Liver (tissue), 10 donors: ENCODE measurements at places on chromosomes 16 and 17. TPM values are rescaled to one million over a fixed set of nuclear protein-coding genes. Genes with fewer than 3 reads are reported as not detected.

TP53TG3F gene
- not detected for total RNA-seq

CLEC19A gene
- not detected for total RNA-seq

OR1F1 gene
- total RNA-seq: not detected

USB1 gene
- 8.9 TPM for total RNA-seq

ATP2C2 gene
- 0.17 TPM for total RNA-seq

CSH1 gene
- total RNA-seq: not detected

DOC2A gene
- 0.17 TPM for total RNA-seq

RPH3AL gene
- 8.5 TPM for total RNA-seq

AGRP gene
- total RNA-seq: not detected

KAT8 gene
- 20.9 TPM for total RNA-seq

NHLRC4 gene
- total RNA-seq: 0.25 TPM

CCR7 gene
- 0.08 TPM for total RNA-seq

ADAMTS18 gene
- 0.17 TPM for total RNA-seq

ARHGDIG gene
- not detected for total RNA-seq

C17orf67 gene
- 0.19 TPM for total RNA-seq

CD300LD gene
- total RNA-seq: not detected
